ENCODE measurements at places on chromosomes 16 and 17.

DNA sequence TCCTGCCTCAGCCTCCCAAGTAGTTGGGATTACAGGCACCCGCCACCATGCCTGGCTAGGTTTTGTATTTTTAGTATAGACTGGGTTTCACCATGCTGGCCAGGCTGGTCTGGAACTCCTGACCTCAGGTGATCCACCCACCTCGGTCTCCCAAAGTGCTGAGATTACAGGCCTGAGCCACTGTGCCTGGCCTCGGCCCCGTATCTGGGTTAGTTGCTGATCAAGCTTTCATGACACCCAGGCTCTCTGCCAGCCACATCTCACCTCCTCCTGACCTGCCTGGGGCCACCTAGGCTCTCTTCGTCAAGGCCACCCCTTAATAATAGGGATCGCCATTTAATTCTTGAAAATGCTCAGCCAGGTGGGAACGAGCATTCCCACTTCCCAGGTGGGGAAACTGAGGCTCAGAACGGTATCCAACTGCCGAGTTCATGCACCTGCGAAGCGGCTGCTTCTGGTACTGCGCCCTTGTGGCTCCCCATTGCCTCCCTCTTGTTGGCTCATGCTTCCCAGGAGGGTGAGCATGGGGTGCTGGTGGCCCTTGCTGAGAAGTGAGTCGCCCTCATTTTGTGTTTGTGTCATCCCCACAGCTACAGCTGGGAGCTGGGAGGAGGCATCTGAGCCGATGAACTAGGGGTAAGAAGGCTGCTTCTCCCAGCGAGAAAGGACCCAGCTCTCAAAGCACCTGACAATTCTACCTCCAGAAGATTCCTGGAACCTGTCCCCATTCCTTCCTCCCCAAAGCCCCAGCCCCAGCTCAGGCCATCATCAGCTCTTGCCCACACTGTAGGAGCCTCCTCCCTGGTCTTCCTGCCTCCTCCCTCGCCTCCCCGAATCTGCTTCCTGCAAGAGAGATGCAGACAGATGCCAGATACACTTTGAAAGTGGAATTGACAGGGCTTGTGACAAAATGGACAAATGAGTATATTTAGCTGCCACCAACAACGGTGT lies 17.3 kb upstream of the SNN start:
- peak; percentile 39 for DNase-seq

DNA sequence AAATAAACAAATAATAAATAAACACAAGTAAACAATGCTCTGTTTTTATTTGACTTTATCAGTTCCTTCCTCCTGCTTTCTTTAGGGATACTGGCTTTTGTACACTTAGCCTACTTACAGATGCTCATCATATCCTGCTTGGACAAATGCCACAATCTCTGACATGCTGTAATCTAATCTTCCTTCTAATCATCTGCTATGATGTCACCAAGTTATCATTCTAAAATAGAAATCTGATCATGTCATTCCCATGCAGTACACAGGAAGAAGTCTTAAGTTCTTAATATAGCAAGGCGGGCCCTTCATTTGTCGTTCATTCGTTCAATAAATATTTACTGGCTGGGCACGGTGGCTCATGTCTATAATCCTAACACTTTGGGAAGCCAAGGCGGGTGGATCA lies 9.1 kb upstream of the UBB start:
- peak; percentile 77 for DNase-seq

DNA sequence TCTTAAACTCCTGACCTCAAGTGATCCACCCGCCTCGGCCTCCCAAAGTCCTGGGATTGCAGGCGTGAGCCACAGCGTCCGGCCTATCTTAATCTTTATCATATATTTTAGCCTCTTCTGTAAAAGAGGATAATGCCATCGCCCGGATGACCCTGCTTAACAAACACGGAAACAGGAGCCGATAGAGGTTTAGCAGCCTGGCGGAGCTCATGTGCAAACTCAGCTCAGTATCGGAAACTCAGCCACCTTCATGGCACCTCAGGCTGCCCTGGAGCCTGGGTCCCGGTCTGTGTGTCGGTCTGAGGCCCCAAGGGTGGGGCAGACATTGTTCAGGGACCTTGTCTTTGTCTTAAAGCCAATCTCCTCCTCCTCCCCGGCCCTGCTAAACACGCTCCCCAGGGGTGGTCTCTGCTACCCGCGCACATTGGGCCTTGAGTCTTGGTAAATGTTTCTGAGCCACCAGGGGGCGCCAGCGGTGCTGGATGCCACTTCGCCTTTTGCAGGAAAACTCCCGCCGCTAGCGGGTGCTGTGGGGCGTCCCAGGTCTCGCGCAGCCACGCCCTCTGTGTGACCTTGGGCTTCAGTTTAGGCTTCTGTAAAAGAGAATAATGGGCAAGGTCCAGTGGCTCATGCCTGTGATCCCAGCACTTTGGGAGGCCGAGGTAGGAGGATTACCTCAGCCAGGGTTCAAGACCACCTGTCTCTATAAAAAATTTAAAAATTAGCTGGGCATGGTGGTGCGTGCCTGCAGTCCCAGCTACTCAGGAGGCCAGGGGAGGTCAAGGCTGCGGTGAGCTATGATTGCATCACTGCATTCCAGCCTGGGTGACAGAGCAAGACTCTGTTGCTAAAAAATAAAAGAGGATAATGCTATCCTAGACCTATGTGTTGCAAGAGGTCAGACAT lies 2.7 kb downstream of the CETP start:
- peak; percentile 91 for DNase-seq

DNA sequence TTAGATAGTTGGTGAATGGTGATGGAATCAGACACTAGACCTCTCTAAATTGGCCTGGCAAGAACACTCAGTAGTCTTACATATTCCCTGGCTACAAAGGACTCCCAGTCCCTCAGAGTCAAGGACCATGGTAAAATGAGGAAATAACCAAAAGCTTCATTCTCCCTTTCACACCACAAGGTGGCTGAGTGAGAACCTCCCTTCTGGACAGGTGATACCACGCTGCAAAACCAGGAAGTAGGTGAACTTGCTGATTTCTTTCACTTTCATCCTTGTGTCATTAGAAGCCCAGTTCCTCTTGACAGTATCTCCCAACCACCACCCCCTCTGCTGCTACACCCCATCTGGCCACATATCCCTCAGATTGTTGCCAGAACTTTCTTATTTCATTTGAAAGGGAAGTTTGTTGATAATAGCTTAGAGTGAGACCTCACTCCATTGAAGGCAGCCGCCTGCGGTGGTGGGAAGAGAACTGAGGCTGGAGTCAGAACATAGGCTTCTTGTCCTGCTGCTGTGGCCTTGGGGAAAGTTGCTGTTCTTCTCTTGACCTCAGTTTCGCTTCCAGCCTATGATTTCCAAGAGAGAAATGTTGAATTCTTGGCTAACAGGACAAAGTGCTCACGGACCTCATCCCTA lies 290.6 kb upstream of the CCL2 start:
- DNase-seq: peak; percentile 53

DNA sequence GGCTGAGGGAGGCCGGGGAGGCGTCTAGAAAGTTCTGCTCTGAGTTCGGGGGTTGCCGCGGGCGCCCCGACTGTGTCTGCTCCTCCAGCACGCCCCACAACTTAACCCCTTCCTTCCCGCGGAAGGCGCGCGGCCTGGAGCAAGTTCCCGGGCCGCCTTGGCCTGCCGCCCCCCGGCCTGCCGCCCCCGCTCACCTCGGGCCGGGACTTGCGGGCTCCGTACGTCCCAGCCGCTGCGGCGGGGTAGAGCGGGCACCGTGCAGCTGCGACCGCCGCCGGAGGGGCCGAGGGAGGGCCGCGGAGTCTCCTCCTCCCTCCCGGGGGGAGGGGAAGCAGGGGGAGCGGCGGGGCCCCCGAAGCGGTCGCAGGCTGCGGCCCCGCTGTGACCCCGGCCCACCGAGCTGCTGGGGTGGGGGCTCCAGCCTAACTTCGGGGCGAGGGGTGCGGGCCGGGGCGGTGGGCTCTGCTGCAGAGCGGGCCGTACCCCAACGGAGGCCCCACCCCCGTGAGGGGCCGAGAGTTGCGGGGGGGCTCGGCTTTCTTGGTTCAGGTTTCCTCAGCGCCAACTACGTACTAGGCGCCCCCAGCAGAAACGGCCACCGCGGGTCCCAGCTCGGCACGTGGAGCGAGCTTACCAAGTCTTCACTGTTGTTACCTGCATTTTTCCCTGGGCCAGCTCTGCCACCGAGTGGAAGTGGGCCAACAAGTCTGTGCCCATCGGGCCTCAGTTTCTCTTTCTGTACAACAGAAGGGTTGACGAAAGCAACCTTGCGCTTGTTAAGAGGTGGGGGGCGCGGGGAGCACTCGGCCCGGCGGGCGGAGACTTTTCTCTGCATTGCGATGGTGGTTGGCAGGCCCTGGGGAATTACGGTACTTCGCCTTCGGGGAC lies at the start of gene CCDC102A:
CCDC102A (minus strand) TSS at position 266 of the 888 bp plus-strand sequence. CDS start 7,394 bp downstream, outside the sequence.
- DNase-seq: no peak

- DNase-seq: no peak
These were observed 132.2 kb downstream of the RAP1GAP2 start for GRCh38 chr17:2928294-2928890.

- DNase-seq: no peak
These were observed 45.2 kb downstream of the SLC6A2 start for GRCh38 chr16:55700961-55701360.

GRCh38 chr16:10937068-10937859 lies 5.0 kb downstream of the DEXI start:
- peak; percentile 34 for DNase-seq

- no peak for DNase-seq
These were observed 19.4 kb upstream of the SUPT4H1 start for GRCh38 chr17:58371300-58371950.

- no peak for DNase-seq
These were observed 17.7 kb upstream of the MNT start for GRCh38 chr17:2418572-2418971.

DNA sequence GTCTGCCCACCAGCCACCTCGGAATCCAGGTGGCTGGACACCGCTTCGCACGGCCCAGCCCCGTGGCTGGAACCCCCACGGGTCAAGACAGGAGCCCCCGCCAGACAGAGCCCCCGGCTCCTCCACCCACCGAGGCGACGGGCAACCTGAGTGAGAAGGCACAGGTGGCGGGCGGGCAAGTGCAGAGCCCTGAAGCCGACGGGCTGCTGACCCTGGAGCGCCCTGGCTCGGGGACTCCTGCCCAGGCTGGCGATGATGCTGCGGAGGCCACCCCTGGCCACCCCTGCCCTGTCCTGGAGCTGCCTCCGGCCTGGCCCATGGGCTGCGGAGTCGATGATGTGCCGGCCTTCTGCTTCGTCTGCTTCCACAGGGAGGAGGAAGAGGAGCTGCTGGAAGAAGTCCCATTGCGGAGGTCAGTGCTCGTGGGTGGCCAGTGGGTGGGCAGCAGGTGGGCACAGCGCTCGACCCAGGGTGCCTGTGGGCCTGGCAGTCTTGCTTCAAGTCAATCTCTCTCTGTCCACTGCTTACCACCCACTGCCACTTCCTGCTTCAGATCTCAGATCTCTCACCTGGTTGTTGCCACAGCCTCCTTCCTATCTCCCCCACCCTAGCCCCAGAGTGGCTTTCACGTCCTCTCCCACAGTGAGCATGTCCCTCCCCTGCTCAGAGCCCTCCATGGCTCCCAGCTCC lies 33.1 kb upstream of the SBK1 start:
- no peak for DNase-seq

- DNase-seq: peak; percentile 36
These were observed 16.0 kb downstream of the CSNK1D start for GRCh38 chr17:82257473-82257872.

GRCh38 chr17:15907290-15907689 lies 37.6 kb upstream of the ADORA2B start:
- no peak for DNase-seq

DNA sequence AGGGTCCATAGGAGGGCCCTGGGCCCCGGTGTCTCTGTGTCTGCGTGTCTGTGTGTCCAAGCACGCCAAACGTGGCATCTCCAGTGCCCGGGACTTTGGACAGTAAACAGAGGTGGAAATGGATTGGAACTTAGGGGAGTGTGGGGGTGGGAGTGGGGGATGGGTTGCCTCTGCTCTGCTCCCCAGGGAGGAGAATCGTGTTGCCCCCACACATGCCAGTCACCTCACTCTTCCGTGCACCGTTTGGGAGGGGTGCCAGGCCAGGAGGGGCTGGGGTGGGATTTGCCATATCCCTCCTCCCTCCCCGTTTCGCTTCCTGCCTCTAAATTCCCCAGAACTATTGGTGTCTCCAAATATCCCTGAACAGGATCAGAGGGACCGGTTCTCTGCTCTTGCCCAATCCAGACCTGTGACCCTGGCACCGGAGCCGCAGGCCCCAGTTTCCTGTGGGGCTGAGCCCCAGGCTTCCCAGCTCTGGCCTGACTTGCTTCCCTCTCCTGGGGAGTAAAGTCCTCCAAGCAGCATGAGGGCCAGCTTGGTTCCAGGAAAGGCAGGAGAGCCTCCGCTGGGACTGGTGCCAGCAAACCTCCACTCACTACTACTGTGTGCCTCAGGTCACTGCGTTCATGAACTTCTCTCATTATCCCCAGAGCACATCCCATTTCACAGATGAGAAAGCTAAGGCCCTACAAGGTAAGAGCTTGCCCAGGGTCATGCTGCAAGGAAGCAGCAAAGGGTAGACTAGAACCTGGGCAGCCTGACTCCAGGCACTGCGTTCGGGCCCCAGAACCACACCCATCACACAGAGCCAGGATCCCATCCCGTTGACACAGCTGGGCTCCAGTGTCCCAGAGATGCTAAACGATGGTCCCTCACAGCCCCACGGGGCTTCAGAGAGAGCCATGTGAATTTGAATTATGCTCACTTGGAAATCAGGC lies at the start of gene ASGR1:
ASGR1 (minus strand) TSS at position 54 of the 938 bp plus-strand sequence. CDS start 807 bp downstream, outside the sequence.
- no peak for DNase-seq

- no peak for DNase-seq
These were observed 47.4 kb downstream of the PLXDC1 start for GRCh38 chr17:39104046-39104445.

DNA sequence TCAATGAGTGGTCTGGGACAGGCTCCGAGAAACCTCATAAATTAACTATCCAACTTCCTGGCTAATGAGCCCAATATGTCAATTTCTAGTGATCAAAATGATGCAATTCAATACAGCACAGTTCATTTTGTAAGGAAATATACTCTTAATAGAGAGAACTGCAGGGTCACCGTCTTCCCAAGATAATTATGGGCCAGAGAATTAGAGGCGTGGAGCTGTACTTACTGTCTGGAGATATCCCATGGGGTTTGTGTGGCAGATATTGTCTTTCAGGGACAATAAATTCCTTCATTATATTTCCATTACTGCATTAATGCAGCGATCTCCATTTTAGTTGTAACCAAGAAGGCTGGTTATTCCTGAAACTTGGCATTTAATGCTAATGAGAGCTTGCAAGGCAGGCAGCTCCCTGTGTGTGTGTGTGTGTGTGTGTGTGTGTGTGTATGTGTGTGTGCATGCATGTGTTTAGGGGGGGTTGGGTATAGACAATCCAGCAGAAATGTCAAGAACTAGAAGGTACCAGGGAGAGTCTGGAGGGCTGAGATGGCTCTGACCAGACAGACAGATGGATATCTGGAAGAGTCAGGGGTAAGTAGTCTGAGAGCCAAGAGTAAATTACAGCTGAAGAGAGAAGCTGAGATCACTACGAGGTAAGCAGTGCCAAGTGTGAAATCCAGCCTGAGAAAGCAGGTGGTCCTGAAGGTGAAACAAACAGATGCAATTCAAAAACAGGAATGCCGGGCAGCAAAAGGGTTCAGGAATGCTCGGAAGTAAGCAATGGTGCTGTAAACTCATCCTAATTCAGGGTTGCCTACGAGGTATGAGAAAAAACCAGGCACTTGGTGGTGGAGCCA lies 393.0 kb downstream of the CA10 start:
- no peak for DNase-seq

GRCh38 chr17:56290101-56290801 lies 137.0 kb downstream of the ANKFN1 start:
- DNase-seq: peak; percentile 44

GRCh38 chr16:72187551-72187950 lies 15.6 kb upstream of the PMFBP1 start:
- DNase-seq: no peak

All from inflammatory macrophage treated with lipopolysaccharide for 4 hours (primary cell).